Kidney glomerular epithelial cell (primary cell): ENCODE measurements at places on chromosomes 11 and 22.

- no peak for DNase-seq
Measured at GRCh38 chr11:46952553-46952952, 16.0 kb downstream of the CSTPP1 start.

- DNase-seq, result peak; percentile 17
Measured at GRCh38 chr11:84524422-84525051, 1102.6 kb downstream of the DLG2 start.

DNA sequence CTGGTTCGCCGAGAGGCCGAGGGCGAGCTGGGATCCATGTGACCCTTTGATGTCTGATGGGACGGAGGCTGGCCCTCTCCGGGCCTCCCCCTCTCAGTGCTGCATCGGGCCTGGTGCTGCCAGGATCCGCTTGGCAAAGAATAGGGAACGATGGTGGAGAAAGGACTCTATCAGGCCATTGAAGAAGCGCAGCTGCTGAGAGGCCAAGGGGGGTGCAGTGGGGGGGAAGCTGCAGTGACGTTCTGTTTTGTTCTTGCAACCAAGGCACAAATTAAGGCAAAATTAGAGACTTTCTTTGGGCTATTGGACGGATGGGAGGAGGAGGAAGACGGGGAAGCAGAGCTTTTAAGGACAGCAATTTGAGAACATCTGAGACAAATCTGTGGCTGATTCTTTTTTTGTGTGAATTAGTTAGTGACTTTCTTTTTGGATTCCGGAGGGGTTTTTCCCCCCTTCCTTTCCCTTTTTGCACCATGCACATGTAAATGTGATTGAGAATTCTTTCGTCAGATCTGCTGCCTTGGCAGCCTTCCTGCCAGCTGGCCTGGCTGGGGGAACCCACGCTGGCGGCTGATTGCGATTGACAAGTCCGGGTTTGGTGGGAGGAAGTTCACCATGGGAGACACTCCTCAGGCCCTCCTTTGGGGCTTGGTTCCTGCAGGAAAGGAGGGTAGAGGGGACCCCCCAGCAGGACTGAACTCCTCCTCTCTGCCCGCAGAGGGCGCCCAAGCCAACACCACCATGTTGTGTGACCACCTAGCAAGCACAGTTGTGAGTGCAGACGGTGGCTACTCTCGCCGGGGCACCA, 214.6 kb downstream of the NTM start:
- no peak for DNase-seq

DNA sequence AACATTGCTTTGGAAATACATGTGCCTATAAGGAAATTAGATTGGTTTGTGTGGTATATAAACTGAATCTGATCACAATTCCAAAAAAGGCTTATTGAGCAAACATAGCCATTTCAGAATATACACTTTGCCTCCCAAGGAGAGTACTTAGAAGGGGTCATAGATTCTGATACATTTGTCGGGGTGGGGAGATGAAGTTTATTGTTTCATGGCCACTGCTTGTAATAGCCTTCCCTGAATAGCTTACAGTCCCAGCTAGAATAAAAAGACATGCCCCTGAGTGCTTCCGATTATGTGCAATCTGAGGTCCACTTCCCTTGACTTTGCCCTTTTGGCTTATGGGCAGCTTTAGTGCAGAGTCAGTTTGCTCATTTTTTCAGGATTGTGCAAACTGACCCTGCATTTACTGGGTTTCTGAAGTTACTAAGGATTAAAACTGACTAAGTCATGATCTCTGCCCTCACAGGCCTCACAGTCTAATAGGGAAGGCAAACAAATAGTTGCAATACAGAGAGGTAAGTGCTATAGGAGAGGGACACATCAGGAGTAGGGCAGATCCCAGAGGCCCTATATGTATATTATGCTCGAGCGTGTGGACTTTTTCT, 184.2 kb downstream of the BLID start:
- DNase-seq, result no peak

DNA sequence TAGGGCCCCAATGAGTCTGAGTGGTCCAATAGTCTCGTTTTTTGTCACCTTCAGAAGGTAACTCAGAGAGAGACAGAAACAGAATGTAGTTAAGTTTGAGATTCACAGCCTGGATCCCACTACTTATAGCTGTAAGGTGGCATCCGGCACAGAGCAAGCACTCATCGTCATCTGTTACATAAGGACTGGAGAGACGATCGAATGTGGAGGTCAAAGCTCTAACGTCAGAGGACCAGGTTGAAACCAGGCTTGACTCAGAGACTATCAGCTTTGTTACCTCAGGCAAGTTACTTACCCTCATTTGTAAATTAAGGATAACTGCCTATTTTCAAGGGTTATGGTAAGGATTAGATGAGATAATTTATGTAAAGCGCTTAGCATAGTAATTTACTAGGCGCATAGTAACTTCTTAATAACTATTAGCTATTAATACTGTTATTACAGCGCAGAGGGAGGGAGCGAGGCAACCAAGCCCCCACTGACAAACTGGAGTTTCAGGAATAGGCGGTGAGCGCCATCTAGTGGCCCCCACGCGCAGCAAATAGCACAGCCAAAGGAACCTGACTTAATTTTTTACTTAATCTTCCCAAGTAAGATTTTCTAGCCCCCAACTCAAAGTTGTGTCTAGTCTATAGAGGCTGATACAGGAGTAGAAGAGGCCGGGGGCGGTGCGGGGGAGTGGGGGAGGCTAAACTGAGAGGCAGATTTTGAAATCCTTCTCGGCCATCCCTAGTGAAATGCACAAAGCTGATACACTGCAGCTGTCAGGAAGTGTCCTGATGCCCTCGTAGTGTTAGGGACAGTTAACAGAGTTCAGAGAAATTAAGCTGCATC, 29.0 kb upstream of the API5 start:
- peak; percentile 11 for DNase-seq

DNA sequence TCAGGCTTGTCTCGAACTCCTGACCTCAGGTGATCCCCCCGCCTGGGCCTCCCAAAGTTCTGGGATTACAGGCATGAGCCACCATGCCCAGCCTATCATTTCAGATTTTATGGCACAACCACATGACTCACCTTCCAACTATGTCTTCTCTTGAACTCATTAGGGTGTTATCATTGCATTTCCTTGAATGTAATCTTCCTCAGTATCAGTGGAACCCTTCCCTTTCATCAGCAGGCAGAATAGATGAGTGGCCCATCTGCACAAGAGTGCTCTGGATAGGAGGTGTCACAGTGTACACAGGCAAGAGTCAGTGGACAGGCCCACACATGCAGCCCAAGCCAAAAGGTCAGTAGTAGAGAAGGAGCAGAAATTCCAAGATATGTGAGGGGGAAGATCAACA, 29.1 kb upstream of the AQP11 start:
- DNase-seq, result peak; percentile 21

DNA sequence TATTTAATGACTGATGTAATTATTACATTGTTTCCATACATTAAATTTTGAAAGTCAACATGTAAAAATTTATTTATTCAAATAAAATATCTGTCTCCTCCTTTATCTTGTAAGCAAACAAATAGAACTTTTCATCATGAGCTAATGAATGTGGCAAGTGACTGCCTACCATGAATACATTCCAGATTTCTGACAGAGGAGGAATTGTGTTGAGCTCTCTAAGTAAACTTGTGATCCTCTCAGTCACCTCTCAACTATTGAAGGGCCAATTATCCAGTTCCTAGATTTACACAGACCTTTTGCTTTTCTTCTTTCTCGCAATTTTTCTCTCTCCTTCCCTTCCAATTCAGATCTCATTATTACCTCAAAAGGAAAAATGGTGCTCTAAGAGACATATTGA, 21.5 kb downstream of the PRRG4 start:
- no peak for DNase-seq

DNA sequence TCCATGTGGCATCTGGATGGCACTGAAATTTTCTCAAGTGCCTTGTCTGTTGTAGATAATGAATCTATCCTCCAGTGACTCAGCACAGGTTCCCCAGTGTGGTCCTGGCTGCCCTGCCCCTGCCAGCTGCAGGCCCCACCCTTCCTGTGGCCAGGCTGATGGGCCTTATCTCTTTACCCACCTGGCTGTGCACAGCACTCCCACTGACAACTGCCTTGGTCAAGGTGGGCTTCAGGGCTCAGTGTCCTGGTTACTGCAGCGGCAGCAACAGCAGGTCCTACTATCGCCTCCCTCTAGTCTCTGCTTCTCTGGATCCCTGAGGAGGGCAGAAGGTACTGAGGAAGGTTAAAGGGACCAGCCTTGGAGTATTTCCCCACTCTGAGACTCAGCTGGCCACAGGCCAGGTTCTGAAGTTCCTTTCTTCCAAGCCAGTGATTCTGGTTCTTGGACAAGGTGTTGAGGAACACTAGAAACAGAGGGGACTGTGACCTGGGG, 3.1 kb downstream of the HMBS start:
- DNase-seq, result no peak

- peak; percentile 45 for DNase-seq
Measured at GRCh38 chr11:8905528-8906165, 5.3 kb upstream of the AKIP1 start.

DNA sequence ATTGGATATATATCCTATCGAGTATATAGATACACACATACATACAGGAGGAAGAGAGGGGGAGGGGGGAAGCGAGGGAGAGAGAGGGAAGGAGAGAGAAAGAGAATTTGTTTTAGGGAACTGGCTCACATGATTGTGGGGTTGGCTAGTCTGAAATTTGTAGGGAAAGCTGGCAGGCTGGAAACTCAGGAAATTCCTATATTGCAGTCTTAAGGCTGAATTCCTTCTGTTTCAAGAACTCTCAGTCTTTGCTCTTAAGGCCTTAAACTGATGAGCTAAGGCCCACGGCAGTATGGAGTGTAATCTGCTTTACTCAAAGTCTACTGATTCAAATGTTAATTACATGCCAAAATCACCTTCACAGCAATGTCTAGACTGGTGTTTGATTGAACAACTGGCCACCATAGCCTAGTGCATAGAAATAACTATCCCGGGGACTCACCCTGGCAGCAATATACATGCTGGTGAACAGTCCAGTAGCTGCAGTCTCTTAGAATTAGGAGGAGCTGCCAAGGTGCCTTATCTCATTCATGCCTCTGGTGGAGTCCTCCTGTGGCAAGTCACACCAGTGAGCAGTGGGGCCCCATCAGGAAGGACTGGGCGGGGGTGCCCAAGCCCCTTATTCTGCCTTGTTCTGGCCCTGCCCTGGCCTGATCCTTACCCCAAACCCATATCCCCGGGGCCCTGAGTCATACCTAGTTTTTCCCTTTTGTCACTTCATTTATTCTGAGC, 59.7 kb upstream of the AMPD3 start:
- no peak for DNase-seq

- DNase-seq, result no peak
Measured at GRCh38 chr11:102118937-102119336, 8.7 kb downstream of the YAP1 start.

GRCh38 chr22:37330200-37331033, 48.1 kb downstream of the CYTH4 start:
- DNase-seq, result peak; percentile 28

DNA sequence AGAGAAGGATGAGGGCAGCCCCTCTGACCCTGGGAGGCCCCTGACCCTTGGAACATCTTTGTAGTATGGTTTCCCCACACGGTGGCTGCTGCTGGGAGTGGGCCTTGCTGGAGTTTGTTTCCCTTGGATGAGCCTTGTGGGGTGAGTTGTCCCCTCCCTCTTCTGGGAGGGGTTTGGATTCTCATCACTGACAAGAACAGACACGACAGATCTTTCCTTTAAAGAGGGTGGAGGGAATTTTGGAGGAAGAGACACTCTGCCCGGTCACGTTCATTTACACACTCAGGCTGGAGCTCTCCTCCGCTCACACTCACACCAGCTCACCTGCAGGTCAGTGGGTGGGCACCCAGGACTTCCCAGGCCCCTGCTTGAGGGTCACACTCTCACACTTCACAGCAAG, 31.7 kb downstream of the POU2F3 start:
- DNase-seq, result no peak

- peak; percentile 99 for DNase-seq
Measured at GRCh38 chr11:3905080-3905953, 49.9 kb downstream of the STIM1 start.

DNA sequence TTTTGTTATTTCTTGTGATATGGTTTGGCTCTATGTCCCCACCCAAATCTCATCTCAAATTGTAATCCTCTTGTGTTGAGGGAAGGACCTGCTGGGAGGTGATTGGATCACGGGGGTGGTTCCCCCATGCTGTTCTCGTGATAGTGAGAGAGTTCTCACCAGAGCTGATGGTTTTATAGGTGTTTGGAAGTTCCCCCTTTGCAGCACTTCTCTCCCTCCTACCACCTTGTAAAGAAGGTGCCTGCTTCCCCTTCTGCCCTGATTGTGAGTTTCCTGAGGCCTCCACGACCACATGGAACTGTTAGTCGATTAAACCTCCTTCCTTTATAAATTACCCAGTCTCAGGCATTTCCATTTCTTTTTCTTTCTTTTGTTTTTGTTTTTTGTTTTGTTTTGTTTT, 24.4 kb upstream of the SIK2 start:
- DNase-seq, result no peak

DNA sequence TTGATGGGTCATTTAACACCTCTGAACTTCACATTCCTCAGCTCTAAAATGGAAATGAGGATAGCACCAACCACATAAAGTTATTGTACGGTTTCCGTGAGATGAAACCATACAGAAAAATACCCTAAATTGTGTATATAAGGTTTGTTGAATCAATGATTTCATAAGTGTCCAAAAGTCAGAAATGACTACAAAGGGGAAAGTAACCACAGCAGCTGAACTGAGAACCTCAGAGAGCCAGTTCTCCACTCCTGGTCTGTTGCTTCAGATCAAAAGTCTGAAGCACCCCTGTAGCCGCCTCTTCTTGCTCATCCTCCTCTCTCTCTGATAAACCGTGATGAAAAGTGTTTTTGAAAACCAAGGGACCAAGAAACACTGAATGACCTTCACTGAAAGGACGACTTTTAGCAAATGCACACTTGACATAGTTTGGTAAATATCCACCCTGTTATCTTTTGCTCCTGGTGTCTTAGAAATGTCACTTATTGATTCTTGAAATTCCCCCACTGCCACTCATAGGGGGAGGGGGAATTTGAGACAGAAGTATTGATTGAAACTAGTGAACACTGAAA, 194.5 kb downstream of the NAV2 start:
- no peak for DNase-seq

DNA sequence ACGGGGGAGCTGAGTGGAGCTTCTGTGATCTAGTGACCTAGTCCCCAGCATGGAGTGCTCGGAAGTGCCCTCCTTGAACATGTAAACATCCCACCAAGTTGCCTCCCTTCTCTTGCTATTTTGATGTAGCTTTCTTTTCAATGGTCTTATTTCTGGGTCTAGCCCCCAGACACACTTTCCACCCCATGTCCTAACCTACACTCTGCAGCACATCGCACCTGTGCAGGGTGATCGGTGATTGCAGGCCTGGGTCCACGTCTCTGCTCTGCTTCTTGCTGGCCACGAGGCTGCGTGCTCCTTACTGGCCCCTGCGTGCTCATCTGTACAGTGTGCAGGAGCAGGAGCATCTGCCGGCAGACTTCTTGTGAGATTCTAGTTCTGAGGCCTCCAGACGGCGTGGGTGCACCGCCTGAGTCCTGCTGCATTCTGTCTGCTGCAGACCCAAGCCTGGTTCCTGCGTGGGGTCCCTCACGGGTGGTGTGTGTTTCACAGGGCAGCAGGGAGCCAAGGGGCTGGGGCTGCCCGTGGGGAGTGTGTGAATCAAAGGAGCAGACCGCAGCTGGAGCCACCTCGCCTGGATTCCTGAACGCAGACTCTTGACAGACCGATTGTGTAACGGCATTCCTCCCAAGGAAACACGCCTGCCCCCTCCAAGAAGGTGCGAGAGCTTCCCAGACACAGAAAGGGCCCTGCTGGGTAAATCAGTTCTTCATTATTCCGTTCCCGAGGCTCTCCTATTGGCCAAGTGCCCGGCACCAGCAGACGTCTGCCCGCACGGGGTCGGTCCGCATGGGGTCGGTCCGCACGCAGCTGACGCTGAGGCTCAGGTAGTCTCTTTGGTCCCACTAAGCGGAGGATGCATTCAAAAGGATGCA, 44.4 kb upstream of the MYEOV start:
- no peak for DNase-seq
